Smooth muscle cell of the brain vasculature (primary cell): ENCODE measurements at places on chromosomes 11 and 22.

DNA sequence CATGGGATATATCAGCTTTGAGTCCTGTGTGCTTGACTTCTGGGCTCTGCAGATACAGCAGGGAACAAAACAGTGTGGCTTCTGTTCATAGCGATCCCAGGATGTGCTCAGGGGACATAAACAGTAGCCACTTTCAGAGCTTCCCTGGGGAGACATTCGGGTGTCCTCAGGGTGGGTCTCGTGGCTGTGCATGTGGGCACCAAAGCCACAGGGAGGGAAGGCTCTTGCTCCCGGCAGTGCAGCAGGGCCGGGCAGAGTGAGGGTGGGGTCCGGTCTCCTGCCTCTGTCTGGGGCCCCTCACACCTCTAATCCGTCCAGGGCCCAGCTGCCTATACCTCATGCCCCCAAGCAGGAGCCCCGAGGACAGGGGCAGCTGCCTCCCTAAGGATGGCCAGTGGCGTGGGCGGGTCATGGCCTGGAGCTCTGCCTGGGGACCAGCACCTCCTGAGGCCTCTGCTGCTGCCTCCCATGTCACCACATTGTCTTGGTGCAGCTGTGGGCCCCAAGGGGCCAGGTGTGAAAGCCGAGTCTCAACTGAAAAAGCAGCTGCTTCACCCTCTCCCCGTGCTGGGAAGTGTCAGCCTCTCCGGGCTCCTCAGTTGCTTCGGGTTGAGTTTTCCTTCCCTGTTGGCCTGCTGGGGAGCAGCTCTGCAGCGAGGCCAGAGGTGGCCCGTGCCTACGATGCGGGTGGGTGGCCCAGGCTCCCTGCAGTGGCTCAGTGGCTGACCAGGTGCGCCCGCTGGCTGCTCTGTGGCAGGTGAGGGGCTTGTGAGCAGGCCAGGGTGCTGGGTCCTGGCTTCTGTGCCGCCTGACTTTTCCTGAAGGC, 3.8 kb downstream of the TPCN2 start:
- no peak for DNase-seq

- DNase-seq, result no peak
Measured at GRCh38 chr22:37179622-37180420, 8.2 kb downstream of the C1QTNF6 start.

DNA sequence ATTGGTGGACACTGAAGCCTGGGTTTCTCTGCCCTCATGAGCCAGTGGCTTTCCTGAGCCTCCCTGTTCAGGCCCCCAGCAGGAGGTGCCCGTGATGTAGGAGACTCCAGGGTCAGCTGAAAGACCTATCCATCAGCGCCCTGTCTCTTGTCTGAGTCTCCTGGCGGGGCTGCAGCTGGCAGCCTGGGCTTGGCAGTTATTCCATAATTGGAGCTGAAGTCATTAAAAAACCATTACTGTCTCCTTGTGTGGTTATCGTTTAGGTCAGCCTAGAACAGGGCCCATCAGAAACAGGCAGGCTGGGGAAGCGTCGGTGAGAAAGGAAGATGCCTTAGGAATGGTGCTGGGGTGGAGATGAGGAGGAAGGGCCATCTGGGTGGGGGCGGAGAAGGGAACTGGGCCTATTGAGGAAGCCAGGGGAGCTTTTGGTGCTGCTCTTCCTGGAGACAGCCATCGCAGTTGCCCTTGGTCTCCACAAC, 5.0 kb downstream of the TUB start:
- DNase-seq, result no peak

DNA sequence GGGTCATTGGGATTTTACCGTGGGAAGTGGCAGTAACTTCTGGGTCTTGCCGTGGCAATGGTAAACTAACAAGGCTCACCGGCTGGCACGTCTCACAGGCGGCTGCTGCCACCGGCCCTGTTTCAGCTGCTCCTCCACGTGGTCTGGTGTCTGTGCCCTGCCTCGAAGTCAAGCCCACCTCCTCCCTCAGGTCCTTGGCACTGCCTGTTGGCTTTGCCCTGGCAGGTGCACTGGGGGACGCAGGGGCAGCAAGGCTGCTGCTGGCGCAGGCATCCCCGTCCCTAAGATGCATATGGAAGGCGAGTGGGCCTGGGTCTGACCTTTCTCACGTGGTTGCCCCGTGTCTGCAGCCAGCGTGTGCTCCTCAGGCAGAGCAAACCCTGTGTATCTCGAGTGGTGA, 783.6 kb downstream of the BRD1 start:
- no peak for DNase-seq

DNA sequence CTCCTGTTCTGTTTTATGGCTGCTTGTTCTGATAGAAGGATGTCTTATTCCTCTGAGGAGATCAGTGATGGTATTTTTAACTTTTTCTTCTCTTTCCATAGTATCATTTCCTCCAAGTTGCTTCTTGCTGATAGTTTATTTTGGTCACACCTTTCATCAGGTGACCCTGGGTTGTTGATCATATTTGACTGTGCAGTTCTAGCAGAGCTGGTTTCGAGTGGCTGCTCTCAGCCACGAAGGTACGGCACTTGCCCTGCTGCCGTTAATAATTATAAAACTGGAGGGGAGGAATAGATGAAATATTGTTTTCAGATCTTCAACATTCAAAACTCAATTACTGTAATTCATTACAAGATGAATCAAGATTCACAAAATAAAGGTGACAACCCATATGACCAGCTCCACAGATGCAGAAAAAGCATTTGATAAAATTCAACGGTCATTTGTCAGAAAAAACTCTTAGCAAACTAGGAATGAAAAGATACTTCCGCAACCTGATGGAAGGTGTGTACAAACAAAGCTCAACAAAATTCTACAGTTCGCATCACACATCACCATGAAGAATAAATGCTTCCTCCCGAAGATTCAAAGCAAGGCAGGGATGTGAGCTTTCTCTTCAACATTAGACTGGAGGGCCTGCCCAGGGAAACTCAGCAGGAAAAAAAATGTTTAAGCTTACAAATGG, 59.2 kb upstream of the RTL6 start:
- no peak for DNase-seq

DNA sequence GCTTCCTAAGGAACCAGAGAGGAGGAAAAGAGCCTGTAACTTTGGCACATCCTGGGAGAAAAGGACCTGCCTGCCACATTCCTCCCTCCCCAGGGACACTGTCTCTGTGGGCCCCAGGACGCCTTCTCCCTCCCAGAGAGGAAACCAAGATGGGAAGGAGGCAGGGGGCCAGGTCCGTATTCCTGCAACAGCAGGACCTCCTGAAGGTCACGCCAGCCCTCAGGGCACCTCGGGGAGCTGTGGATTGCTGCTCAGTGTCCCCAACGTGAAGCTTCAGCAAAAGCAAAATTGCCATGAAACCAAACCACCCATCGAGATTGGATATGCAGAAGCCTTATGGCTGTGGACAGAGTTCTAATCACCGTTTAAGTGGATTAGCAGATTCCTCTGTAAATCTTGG, 86.7 kb downstream of the ARHGAP8 start:
- DNase-seq, result no peak

DNA sequence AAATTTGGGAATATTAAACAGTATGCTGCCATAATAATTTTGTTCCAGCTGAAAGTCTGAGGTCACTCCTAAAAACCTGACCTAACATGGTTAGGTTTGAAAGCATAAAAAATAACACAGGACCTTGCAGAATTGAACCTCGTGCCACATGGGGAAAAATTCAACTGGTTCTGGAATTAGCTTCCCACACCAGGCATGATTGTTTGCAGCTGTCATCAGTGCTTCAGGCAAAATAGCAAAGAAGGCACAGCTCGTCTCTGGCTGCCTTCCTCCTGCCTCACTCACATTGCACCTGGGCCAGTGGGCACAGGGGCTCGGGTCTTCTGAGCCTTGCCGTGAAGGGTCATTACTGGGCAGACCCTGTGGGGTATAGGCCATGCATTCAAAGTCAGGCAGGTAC, 153.8 kb upstream of the ARHGAP20 start:
- no peak for DNase-seq

- DNase-seq, result no peak
Measured at GRCh38 chr22:47125603-47126002, 363.2 kb downstream of the TBC1D22A start.

- DNase-seq, result no peak
Measured at GRCh38 chr22:25053153-25053805, 100.8 kb downstream of the KIAA1671 start.

GRCh38 chr11:285021-285893, 3.7 kb upstream of the PGGHG start:
- DNase-seq, result no peak

DNA sequence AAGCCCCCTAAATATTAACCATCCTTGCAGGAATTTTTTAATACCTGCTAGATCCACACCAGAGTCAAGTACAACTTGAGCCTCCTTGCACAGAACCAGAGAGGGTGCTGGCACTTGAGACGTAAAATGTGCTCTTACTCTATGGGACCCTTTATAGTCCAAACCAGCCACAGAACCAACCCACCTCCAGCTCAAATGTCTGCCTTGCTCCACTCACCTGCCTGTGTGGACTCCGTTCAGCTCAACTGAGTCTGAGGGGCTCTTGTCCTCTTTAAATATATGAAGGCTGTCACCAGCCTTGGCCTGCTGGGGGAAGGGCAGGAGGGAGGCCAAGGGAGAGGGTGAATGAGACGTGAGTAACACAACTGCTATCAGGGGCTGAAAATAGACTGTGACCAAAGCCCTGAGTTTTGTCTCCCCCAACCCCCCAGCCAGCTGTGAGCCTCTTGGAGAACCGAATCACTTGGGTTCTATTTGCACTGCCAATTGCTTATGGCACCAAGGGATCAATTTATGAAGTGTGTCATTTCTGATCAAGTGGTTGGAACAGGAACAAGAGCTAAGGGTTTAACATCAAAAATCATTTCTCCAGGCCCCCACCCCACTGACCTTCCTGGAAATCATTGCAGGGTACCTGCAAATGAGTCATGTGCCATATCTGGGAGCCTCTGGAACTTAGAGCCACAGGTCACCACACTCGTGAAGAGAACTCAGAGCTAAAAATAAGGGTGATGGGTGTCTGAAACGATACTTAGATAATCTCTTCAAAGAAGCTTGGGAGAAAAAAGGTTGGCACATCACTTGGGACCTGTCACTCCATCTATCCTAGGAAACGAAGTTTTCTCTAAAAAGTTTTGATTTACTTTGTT, at the start of gene CSRP3:
TSS of gene CSRP3 (minus strand) at position 247 of the 869 bp plus-strand sequence. CDS start 9,535 bp downstream, outside the sequence.
- no peak for DNase-seq

- DNase-seq, result no peak
Measured at GRCh38 chr11:111135101-111135500, 110.4 kb upstream of the POU2AF2 start.

GRCh38 chr11:77409046-77409445, 64.8 kb downstream of the PAK1 start:
- DNase-seq, result no peak

DNA sequence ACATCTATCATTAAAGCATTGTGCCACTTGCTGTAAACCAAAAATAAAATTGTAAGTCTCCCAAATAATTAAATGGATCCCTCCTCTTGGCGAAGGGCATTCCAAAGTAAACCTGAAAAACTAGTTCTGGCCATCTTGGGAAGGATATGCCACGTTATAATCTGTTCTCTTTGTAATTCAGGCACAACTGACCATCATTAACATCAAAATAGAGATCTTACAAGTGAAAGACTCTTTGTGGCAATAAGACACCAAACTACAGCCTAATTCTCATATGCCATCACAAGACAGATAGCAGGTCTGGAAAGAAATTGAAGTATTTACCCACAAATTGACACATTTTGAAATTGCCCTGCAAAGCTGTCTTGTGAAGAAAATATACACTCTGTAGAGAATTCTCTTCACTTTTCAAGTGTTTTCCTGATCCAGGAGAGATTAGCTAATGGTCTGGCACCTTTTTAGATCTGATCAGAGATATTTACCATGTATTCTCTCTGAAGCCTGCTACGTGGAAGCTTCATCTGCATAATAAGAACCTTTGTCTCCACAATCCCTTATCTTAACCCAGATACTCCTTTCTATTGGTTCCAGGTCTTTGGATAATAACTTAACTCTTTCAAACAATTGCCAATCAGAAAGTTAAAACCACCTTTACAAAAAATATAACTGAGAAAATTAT, 630.4 kb upstream of the CCDC179 start:
- DNase-seq, result no peak

GRCh38 chr11:112625814-112626213, 335.4 kb upstream of the NCAM1 start:
- no peak for DNase-seq

DNA sequence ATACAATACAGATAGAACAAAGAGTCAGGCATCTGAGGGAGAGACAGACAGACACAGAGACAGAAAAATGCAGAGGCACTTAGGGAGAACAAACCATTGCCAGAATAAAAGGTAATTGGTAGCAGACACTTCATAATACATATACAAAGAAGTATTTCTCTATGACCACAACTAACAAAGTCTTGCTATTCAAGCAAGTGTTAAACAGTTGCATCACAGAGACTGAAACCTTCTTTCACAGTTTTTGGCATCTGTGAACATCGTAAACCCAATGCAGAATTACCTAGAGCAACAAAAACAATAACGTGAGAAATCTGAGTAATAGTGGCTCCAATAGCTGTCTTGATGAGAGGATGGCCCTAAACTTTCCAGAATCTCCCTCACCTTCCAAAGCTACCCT, 116.4 kb downstream of the BLID start:
- no peak for DNase-seq

DNA sequence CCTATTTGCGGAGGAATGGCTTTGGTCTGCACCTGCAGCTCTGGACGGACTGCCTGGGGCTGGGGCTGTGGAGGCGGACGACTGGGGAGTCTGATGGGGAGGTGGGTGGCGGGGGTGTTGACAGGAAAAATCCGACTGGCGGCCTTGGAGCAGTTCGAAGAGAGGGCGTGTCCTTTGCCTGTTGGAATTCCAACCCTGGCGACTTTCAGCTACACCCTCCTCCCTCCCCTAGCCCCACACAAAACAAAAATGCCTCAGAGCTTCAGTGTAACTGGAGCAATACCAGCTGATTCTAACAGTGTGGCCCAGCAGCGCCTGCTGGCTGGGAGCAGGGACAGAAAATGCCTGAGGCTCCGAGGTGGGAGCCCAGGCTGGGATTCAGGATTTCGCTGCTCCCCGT, 85.4 kb downstream of the ATXN10 start:
- no peak for DNase-seq

DNA sequence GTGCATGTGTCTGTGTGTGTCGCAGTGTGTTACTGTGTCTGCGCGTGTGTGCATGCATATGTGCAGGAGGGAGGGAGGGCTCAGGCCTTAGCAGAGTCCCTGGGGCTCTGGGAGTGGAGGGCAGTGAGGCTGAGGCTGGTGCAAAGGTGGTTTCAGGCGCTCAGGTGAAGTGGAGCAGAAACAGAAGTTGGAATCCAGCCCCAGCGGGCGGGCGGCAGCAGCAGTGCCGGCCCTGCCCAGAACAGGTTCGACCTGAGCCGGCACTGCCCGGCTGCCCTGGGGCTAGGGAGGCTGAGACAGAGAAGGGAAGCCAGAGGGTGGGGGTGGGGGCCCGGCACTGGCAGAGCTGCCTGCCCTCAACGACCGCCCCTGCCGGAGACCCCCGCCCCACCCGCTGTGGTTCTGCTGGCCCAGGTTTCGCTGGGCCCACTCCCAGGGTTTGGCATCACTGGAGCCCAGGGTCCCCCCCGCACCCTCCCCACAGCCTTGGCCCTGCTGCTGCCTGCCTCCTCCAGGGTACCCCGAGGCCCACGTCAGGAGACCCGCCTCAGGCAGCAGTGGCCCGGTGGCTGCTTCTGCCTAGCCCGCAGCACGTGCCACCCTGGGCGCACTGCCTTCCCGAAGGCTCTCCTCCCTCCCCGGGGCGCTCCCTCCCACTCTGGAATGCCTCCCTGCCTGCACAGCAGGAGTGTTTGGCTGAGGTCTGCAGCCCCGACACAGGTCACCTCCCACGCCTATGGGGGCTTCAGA, 13.3 kb downstream of the ASCL2 start:
- no peak for DNase-seq
